ENCODE measurements at places on chromosomes 3 and 15. TPM values are rescaled to one million over a fixed set of nuclear protein-coding genes. Genes with fewer than 3 reads are reported as not detected.

GRCh38 chr3:120418446-120418845, 32.3 kb downstream of the FSTL1 start:
- no peak for DNase-seq

The SLC4A7 gene
- 4.5 TPM for polyA plus RNA-seq

The TFG gene
- 45.4 TPM for polyA plus RNA-seq

GRCh38 chr3:85270488-85270887, 311.7 kb downstream of the CADM2 start:
- DNase-seq = no peak

The PIERCE2 gene
- 1.5 TPM for polyA plus RNA-seq

DNA sequence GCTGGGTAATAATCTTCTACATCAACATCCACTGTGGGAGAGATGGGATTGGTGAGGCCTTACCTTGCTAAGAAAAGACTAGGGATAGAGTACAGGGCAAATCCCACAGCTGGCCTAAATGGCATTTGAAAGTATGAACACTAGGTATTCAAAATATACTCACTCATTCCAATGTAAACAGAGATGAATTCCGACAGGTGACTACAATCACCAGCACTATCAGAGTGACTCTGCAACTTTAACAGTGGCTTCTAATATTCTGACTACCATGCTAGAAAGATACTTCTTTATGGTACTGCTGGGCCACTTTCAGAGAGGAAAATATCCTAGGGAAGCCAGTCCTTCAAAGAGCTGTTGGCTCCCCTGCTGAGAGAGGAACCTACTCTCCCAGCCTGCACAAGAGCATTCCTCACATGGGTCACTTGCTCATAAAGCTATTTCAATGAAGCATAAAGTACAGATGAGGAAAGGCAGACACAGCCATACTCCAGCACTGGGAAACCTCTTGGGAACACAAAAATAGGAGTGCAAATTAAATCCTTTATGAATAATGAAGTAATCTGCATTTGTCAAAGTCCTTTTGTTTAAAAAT, 21.5 kb upstream of the MAN2C1 start:
- no peak for DNase-seq

GRCh38 chr3:122691195-122691594, 10.6 kb downstream of the PARP14 start:
- DNase-seq = no peak

GRCh38 chr3:107289354-107289753, 87.9 kb upstream of the CCDC54 start:
- DNase-seq = no peak

DNA sequence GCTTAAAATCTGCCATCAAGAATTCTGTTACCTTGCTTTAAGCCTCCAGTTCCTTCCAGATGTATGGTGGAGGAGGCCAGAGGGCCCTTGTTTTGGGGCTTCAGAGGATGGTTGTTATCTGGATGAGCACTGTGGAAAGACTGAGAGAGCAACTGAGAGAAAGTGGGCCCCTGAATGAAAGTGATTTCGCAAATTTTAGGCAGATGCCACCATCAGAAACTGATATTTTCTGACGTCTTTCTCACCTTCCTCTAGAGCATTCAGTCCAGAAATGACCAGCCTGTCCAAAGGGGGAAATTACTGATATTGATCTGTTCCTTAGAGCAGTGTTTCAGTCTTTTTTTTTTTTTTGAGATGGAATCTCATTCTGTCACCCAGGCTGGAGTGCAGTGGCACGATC, 13.4 kb downstream of the B3GNT5 start:
- no peak for DNase-seq

The CCR9 gene
- not detected for polyA plus RNA-seq
